NCI-H2171 treated with DMSO at 0.1 percent for 48 hours (cell line): ENCODE measurements at places on chromosomes 16 and 17.

- DNase-seq = no peak
These were observed 35.3 kb upstream of the ZFHX3 start for GRCh38 chr16:73083271-73083670.

- no peak for DNase-seq
These were observed 1.2 kb upstream of the ABCA9 start for GRCh38 chr17:69061721-69062556.

DNA sequence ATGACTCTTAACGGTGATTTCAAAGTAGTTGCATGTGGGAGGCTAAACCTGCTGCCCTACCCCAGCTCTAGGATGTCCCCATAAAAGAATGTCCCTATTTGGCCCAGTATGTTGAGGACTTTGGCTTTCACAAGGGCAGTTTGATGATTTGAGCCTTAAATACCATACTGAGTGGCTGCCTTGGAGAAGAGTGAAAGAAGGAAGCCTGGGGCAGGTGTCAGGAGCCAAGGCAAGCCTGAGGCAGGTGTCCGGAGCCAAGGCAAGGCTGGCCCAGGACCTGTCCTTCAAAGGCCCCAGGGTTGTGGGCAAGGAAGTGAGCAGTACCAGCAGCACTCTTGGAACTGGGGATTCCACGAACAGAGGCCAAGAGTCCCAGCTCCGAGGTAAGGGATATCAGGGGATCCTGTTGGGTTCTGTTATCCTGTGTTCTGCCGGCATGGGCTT lies 18.6 kb downstream of the ST6GALNAC2 start:
- no peak for DNase-seq

- peak; percentile 95 for DNase-seq
These were observed at the start of gene HSPB9 for GRCh38 chr17:42122371-42123303. HSPB9 (plus strand) TSS chr17:42122804; CDS start chr17:42122851, 47 bp downstream.

DNA sequence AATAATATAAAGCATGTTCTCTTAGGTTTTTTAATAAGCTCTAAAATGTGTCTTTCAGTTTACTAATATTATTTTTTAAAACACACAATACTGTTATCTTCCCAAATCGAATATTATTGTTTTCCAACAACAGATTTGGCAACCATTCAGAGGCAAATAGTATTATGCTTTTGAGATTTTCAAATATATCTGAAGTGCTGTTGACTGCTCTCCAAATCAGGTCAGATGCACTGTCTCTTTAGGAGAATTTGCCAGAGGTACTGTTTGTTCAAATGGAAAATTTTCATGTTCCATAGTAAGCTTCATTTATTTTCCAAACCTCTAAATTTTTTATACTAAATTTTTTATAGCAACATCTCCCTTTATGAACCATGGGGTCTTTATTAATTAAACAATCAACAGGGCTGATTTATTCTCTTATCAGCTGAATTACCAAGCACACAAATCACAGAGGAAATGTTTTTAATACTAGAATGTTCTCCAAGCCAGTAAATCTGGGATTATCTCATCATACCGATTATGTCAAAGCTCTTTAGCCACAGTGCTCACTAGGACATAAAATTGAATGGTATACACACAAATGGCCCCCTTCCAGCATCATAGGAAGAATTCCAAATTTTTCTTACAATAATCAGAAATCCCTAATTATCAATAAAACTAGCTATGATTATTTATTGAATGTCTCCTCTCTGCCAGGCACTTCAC lies 108.8 kb upstream of the HLF start:
- no peak for DNase-seq

GRCh38 chr16:57089406-57089805 lies 3.0 kb upstream of the CPNE2 start:
- peak; percentile 94 for DNase-seq

DNA sequence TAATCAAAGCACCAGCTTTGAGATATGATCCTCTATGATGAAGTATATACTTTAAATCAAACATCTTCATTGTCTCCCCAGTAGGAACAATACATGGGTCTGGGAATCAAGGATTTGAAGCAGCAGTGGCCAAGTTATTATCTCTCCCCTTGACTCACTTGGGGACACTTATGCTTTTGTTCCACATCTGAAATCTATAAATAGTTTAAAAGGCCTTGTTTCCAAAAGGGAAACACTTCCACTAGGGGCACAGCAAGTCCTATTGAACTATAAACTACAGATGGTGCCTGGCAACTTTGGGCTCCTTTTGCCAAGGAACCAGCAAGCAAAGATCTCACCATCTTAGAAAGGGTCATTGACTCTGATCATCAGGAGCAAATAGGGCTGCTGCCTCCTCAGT lies 16.0 kb upstream of the CEP112 start:
- no peak for DNase-seq

GRCh38 chr16:57867000-57867561 lies 64.8 kb upstream of the KIFC3 start:
- no peak for DNase-seq

- DNase-seq = peak; percentile 4
These were observed 45.2 kb upstream of the STAC2 start for GRCh38 chr17:39270923-39271322.

DNA sequence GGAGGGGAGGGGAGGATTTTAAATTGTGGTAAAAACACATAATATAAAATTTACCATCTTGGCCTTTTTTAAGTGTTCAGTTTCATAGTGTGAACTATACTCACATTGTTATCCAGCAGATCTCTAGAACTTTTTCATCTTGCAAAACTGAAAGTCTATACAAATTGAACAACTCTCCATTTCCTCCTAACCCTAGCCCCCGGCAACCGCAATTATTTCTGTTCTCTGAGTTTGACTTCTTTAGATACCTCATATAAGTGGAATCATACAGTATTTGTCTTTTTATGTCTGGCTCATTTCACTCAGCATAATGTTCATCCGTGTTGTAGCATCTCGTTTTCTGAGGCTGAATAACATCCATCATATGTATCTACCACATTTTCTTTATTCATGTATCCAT lies 30.0 kb upstream of the MRTFB start:
- no peak for DNase-seq

DNA sequence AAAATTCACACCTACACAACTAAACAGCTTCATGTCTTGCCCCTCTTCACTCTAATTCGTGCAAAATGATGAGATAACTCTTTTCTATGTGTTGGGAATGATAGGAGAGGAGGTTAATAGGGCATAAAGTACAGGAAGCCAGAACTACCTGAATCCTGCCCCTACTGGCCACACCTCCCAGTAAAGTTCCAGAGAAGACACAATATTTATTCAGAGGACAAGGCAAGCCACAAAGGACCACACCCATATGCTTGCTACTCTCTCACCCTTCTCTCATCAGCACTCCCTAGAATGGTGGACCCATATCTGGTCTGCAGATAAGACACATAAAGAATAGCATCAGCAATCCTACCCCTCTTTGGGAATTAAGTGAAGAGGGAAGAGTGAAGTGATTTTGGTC lies 74.6 kb downstream of the ZNF18 start:
- DNase-seq = no peak

GRCh38 chr16:1497014-1497598 lies 3.9 kb downstream of the TELO2 start:
- DNase-seq = no peak

GRCh38 chr17:76292567-76292966 lies 15.5 kb downstream of the QRICH2 start:
- no peak for DNase-seq

DNA sequence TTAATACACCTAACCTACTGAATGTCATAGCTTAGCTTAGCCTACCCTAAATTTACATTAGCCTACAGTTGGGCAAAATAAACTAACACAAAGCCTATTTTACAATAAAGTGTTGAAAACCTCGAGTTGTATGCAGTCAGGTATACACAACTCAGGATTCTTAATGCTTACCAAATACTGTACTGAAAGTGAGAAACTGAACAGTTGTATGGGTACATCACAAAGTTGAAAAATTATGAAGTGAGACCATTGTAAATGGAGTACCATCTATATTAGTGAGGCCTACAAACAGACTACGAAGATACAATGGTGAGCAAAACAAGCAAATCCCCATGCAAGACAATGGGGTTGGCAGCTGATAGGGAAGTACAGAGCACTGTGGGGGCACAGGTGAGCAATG lies 79.7 kb downstream of the VAT1L start:
- no peak for DNase-seq

- DNase-seq = peak; percentile 60
These were observed 35.1 kb downstream of the TMEM238L start for GRCh38 chr17:10768750-10769251.

DNA sequence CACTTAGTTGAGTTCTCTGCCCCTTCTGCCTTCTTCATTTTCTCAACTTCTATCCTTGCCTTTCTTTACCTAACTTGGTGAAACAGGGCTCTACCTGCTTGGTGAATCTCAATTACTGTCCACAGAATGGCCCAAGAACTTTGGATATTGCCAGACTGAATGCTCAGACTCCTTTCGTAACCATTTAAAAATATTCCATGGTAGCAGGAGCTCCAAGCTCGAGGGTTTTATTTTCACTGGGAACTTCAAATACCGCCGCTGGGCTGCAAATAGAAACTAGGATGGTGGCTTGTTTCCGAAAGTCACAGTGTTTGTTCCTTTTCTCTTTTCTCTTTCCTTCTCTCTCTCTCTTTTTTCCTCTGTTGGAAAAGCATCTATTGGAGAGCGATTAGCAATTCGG lies 13.2 kb downstream of the TMEM100 start:
- DNase-seq = no peak

GRCh38 chr17:80303824-80304223 lies 43.2 kb downstream of the RNF213 start:
- no peak for DNase-seq
